ENCODE measurements at places on chromosomes 1 and 21.

DNA sequence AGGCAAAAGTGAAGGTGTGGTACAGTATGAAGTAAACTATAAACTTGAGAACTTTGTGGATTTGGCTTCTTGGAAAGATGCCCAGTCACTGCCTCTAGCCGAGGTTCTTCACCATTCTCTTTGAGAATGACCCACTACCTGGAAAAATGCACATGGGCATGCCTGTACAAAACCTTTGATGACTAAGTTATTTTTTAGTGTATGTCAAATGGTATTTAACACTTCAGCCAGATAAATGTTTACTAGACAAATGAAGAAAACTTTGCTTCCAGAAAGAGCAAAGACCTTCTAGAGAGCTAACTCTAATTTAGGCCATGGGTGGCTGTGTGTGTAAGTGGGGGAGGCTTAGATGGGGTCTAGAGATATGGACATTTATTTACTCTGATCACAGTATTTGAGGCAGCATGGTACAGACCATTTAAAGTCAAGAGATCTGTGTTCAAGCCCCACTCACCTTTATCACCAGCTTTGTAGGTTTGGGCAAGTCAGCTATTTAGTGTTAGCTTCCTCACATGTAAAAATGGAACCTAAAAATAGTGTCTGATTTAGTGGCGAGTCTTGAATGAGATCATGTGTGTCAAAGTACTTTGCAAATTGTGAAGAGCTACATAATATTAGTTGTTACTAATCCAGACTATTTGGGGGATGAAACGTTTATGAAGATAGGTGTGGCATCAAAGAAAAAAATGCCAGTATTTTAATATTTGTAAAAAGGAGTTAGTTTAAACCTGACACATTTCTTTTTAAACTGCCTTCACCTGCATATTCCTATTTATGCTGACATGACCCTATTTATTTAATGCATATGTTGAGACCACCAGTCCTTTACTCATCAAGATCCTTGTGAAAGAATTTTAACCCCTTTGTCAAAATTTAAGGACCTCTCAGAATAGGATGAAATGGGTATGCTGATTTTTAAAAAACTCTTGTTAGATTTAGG, 20.2 kb downstream of the NFYC start:
- DNase-seq = no peak

DNA sequence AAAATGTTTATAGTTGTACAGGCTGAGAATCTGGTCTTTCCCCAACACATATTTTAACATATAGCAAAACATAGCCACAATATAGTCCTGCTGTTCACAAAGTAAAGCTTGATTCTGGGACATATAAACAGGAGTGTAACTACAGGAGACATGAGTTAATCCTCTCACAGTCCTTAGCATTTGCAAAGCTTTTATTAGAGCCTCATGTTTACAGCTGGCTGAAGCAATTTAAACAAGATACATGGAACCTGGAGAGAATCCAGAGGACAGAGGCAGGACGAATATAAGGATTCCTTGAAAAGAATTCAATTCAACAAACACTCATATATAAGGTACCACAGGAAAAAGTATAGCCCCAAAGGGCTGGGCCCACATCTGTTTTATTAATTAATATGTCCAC, 163.4 kb downstream of the ADGRL4 start:
- no peak for DNase-seq

DNA sequence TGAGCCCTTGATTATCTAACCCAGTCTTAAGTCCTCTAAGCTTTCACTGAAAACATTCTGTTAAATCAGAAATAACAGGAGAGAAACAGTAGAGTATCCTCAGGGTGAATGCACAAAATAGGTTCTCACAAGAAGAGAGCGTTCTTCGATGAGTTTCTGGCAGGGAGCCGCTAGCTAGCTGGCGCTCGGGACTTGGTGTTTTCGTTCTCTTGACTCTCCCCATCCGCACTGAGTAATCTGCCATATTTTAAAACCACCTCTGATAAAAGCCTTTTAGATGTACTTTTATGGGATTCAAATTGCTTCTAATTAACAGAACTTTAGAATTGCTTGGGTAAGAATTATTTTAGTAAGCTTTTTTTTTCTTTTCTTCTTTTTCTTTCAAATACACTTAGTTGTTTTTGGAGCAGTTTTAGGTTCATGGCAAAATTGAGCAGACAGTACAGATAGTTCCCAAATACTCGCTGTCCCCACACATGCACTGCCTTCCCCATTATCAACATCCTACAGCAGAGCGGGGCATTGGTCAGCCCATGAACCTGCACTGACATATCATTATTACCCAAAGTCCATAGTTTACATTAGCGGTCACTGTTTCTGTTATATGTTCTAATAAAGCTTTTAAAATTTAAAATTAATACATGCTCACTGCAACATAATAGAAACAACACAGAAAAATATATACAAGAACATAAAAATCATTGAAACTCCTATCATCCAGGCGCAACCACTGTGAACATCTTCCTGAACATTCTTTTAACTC, 35.4 kb downstream of the PRDM2 start:
- DNase-seq = no peak

DNA sequence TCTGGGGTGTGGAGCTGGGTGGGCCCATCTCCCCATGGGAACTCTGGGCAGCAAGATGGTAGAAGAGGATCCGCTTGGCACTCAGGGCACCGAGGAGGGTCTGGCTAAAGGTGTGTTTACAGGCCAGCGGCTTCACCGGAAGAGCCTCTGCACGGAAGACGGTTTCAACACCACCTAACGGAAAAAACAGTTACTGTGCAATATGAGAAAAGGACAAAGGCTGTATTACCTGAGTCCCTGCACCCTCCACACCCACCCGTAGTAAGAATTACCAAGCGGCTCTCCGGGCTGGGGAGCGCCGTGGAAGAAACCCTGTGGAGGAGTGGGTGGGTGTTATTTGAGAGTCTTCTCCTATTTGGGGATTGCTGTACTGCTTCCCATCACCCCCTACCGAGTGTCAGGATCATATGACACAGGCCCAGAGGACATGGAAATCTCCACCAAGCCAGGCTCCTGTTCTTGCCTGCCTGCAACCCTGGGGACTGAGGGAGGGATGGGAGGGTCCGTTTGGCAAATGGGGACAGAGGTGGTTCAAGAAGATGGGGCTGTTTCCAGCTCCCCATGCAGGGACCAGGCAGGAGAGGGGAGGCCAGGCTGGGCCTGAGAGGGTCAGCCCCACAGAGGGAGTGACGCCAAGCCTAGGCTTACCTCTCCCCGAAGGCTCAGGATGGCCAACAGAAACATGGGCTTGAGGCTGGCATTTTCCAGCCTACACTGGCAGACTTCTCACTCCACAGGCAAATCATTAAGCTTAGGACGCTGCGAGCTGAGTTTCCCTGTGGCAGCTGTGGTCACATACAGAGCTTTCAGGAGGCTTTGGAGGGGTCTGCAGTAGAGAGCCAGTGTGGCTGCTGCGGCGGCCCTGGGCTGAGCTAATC, 203.5 kb upstream of the TMEM51 start:
- DNase-seq = no peak

DNA sequence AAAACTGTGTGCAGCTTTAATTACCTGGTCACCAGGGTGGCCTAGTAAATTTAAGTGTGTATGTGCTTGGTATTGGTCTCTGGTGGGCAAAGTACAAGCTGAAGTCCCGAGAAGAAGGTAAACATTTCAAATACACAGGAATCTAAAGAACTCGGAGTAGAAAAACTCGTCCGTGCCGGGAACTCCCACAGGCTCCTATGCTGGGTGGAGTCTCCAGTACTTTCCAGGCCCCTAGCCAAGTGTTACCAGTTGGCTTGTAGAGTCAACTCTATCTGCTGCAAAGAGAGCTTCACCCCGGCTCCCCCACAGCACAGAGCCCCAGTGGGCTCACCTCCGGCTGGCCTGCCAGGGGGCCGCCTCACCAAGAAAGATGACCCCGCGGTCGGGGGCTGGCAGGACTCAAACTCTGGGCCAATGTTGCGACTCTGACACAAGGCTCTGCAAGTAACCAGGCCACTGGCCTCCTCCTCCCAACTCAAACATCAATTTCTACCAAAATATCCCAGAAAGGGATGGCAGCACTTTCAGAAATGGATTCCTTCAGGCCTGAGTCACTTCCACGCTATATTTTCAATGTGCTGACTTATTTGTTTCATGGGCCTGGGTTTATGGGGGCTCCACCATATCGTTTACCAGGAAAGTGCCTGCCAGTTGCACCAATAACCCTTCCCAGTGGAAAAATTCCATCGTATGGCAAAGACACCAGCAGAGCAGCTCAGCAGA, 73.9 kb downstream of the SLC66A1 start:
- DNase-seq = no peak

DNA sequence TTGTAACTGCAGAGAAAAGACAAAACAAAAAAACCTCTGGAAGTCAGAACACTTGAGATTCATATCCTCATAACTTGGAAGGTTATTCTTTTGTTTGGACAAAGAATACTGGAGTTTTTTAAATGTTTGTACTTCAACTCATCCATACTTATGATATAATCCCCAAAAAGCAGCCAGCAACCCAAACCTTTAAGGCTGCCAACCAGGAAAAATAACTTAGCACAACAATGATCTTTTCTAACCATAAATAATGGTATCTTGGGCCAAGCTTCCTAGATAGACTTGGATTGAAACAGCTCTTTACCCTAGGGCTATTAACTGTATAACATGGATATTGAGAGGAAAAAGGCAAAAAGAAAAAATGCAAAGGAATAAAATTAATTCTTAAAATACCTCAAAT, 335.1 kb downstream of the LTN1 start:
- no peak for DNase-seq

- no peak for DNase-seq
Observed at GRCh38 chr1:41683681-41684500, 199.4 kb upstream of the EDN2 start.

DNA sequence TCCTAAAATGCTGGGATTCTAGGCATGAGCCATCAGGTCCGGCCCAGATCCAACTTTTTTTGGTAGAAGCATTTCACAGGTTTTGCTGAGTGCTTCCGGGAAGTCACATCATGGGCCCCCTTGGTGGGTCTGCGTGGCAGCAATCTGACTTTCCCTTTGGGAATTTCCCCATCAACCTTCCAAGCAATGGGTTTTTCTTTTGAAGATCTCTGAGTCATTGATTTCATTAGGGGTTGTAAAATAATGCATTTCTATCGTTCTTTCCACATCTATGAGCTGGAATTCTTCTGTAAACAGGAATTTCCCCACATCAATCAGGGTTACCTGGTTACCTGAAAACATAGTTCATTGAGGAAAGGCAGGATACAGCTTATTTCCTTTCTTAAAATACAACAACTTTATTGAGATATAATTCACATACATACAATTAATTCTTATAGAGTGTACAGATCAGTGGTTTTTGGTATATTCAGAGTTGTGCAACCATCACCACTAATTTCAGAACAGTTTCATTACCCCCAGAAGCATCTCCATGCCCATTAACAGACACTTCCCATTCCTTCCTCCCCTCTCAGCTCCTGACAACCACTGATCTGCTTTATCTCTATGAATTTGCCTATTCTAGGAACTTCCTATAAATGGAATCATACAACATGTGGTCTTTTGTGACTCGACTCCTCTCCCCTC, 9.9 kb upstream of the ZBTB17 start:
- no peak for DNase-seq

DNA sequence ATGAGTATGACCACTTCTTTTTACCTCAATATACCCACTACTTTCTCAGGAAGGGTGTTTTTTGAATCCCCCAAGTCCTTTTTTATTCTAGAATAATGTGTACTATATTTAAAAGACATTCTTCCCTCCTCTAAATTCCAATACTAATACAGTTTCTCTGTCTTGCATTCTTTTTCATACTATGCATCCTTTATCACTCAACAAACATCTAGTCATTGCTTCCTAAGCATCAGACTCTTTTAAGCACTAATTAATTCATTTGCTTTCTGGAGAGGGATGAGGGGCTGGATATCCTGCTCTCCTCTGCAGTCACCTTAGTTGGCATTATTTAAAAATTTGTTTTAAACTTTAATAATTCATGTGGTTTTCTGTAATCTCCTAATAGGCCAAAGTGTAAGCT, 838.8 kb downstream of the KCNT2 start:
- no peak for DNase-seq

DNA sequence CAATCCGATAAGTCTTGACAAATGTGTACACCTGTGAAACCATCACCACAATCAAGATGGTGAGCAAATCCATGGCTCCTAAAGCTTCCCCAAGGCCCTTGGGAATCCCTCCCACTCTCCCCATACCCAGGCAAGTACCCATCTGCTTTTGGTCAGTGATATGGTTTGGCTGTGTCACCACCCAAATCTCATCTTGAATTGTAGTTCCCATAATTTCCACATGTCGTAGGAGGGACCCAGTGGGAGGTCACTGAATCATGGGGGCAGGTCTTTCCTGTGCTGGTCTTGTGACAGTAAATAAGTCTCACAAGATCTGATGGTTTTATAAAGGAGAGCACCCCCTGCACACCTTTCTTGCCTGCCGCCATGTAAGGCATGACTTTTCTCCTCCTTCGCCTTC, 14.6 kb upstream of the GUCA2B start:
- no peak for DNase-seq

DNA sequence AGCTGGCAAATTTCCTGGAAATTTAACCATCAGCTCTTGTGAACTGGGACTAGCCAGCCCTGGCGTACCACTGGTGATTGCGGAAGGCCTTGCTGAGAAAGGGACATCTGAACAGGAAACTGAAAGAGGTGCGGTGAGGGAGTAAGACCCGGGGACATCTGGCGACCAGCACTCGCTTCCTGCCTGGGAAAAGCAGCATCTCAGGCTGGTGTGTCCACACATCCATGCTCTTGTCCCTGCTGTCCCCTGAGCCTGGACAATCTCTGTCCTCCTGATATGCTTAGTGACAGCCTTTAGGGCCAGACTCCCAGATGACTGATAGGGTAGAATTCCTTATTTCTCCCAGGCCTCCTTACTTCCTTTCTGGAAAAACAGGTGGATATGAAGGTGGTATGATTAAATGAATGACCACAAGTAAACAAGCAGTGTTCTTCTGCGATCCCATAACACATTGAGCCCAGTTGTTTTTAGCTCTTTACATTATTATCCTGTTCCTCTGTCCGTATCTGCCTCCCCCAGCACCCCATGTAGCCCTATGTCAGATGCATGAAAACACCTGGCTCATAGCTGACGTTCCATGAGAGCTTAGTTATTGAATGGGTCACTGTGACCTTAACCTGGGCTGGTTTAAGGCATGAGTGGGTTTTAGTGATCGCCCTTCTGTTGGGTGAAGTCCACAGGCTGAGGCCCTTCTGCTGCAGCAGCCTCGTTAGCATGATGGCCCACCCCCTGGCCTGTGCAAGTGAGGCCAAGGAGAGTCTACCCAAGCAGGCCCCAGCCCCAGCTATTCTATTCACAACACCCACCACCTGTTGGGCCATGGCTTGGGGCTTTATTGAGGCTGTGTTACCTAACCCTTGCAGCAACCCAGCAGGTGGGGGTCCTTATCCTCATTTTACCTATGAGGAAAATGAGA, 76.1 kb upstream of the GADD45A start:
- no peak for DNase-seq

GRCh38 chr1:213331631-213332175, 280.7 kb downstream of the RPS6KC1 start:
- no peak for DNase-seq

GRCh38 chr1:111745675-111746613, 6.7 kb upstream of the INKA2 start:
- DNase-seq = no peak

DNA sequence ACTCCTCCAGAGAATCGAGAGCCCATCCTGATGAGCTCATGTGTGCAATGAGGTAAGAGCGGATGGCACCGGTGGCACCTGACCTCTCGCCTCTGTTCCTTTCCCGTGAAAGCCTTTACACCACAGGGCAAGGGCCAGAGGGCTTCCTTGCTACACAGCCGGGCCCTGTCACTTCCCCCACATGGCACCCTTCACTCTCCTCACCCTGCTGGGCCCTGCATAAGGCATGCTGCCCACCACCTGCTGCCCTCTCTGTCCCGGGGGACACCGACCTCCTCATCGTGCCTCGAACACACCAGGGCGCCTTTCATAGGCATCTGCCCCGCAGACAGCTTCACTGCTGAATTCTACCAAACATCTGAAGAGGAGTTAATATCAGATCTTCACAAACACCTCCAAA, 45.1 kb upstream of the C1orf174 start:
- no peak for DNase-seq
